ENCODE measurements at places on chromosomes 11 and 22.

- DNase-seq: no peak
Observed at GRCh38 chr11:133545199-133545803, 13.0 kb upstream of the OPCML start.

GRCh38 chr22:20128902-20129746 is 2.5 kb upstream of the ZDHHC8 start:
- no peak for DNase-seq

DNA sequence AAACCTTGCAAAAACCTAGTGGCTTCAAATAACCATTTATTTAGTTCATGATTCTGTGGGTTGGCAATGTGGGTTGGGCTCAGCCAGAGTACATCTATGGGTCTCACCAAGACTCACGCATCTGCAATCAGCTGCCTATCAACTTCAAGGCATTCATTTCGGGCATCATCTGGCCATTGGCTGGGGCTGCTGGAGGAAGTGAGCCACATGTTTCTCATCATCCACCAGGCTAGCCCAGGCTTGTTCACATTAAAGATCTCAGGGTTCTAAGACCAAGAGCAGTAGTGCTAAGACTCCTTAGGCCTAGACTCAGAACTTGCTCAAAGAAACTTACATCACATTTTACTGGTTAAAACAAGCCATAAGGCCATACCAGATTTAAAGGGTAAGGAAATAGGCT is 478.9 kb upstream of the ARHGAP42 start:
- DNase-seq: no peak

DNA sequence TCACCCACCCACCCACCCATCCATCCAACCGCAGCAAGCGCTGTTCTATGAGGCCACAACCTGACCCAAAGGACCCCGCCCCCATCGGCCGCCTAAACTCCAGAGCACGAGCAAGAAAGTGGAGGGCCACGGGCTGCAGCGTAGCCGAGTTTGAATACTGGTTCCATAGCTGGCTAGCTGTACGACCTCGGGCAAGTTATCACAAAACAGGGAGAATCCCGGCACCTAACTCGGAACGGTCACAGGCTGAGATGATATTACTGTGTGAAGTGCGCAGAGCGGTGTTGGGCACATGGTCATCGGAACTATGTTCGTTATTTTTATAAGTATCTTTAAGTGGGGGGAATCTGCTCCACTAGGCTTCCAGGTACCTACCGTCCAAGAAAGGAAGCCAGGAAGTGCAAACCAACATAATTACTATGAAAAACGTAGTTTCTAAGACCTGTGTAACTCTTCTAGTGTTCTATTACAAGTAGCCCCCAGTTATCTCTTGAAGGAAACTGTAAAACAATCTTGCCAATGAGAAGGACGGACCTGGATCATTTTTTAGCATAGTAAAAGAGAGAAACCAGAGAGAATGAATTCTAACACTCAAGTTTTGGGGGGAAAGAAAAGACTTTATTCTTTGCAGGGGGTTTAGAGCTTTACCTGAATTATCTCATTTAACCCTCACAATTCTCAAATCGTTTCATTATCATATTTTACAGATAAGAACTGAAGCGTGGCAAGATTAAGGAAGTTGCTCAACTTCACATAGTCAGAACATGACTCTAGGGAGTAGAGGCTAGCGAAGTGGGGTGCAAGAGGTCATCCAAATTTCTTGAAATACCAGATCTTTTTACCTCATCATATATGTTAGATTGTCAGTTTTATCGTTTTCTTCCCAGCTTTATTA is 663 bp upstream of the BUD13 start:
- no peak for DNase-seq

DNA sequence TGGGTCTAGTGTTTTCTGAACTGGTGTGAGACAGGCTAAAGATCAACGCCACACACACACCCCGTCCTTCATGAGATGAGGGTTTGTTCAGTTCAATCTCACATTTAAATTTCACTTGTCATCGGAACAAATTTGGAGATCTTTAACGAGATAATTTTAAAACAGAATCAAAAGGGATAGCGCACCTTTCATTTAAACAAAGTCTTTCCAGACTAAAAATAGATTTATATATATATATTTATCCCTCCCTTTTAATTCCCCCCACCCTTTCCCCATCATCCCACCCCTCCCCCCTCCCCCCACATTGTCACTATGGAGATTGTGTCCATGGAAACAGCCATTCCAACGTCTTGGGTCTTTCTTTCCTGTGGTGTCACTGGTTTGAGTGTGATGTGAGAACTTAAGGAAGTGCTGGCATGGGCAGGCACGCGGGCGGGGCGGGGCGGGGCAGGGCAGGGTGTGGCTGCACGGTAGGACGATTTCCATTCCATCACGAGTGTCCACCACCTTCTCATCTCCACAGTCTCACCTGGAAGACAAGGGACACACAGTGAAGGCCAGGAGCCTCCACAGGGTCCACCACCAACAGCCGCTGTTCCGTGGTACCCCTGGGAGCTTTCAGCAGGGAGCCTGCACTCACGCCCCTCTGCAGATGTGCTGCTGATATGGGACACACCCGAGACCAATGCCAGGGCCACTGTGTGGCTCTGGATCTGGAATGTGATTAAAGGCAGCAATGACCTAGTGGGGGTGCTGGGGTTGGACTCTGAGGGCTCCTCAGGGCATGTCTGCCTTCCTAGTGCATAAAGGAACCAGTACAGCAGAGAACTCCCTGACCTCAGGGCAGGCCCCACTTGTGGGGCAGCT is 30.5 kb upstream of the CYP2D6 start:
- DNase-seq: no peak

DNA sequence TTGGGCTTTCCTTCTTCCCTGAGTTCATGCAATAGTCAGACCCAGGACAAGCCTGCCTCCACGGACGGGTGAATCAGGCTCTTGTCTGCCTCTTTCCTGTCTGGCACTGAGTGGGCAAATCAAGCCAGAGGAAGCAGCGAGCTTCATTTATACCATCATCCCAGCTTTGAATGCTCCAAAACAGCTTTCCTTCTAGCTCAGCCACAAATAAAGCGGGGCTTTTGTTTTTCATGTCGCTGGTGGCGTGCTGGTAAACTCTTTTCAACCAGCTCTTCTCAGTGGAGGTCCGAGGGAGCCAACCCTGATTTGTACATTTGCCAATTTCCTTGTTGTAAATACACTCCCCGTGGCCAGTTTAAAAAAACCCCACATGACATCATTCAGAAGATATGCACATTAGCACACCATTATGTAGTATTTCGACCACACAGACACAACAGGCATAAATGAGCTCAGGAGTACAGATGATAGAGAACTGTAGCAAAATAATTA is 8.6 kb downstream of the C11orf91 start:
- DNase-seq: peak; percentile 98

GRCh38 chr11:35391922-35392688 is 27.3 kb downstream of the SLC1A2 start:
- DNase-seq: no peak

GRCh38 chr22:24471570-24471969 is 23.6 kb upstream of the UPB1 start:
- no peak for DNase-seq

- no peak for DNase-seq
Observed at GRCh38 chr11:45794169-45794568, 10.8 kb upstream of the SLC35C1 start.

GRCh38 chr11:9462172-9462799 is 1.5 kb downstream of the ZNF143 start:
- DNase-seq: peak; percentile 15

- no peak for DNase-seq
Observed at GRCh38 chr11:85517272-85517671, 109.9 kb downstream of the DLG2 start.

DNA sequence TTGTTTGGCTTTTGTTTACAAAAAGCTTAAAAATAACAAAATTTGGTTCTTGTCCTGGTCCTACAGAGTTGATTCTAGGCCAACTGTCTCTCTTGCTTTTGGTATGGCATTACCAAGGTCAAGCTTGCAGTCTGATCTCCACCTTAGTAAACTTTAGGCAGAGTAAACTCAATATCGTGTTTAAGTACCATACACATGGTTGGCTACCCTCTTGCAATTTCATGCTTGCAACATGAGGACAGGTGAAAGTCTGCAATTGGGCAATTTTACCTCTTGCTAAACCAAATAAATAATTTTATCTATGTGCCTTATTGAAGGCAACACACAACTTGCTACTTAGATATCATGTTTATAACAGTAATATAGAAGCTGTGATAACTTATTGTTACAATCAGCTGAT is 125.1 kb downstream of the ARHGAP20 start:
- no peak for DNase-seq

DNA sequence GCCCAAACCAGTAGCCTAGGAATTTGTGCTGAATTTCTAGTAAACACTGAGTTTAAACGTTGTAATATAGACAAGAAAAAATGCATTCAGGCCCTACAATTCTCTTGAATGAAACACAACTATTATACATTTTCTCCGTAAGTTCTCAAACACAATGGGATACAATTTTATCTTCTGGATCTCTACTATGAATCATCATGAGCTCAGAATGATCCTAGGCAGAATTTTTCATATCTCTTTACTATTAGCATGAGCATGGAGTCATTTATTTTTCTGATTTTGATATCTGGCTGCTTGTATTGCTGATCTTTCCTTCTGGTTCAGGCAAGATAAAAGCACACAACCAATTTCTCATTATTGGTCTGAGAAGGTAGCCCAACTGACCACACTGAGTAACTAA is 1123.4 kb upstream of the RAG2 start:
- DNase-seq: no peak

DNA sequence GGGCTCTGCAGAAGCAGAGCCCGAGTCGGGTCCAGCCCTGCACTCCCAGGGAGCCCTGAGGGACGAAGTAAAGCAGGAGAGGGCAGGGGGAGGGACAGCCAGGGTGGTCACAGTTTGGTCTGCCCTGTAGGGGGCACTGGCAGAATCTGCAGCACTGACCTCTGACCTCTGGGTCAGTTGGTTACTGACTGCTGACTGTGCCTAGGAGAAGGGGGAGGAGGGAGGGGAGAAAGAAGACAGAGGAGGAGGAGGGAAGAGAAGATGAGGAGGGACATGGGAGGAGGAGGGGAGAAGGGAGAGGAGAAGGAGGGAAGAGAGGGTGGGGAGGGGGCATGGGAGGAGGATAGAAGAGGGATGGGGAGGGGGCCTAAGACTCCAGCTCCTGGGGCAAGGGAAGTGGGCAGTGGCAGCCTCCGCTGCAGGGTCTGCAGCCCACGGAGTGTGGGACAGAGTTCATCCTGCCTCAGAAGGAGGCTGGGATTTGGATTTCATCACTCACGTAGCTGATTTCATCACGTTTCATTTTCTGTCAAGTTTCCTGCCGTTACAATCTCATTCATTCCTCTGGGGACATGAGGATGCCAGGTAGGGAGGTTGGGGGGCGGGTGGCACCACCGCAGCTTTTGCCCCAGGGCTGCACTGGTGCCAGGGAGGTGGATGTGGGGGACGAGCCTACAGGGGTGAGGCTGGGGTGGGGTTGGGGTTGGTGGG is 55.2 kb downstream of the FLRT1 start:
- peak; percentile 33 for DNase-seq

DNA sequence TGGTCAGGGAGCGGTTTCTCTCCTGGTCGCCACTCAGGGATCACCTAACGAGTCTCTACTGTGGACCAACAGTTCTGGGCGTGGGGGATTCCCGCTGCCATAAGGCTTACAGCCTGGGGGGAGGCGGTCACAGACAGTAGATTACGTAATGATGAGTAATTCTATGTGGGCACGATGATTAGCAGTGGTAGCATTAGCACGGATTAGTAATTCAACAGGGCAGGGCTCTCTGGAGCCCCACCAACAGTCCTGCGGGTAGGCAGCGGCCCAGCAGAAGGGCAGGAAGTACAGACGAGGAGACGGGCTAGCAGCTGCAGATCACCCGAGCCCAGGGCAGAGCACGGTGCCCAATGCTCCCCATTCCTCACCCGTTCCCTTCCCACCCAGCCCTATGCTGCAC is 3.6 kb downstream of the SHISAL1 start:
- peak; percentile 82 for DNase-seq

- no peak for DNase-seq
Observed at GRCh38 chr11:39102236-39102635, 2357.2 kb downstream of the LRRC4C start.

GRCh38 chr11:117303101-117303500 is 12.0 kb downstream of the BACE1-AS start:
- no peak for DNase-seq

- DNase-seq: peak; percentile 28
Observed at GRCh38 chr11:99739464-99740089, 718.8 kb downstream of the CNTN5 start.

GRCh38 chr11:71490044-71490730 is 36.9 kb upstream of the KRTAP5-7 start:
- DNase-seq: no peak

- DNase-seq: no peak
Observed at GRCh38 chr22:24429411-24430365, 2.3 kb downstream of the ADORA2A start.

- no peak for DNase-seq
Observed at GRCh38 chr22:20432244-20432686, 5.4 kb downstream of the SCARF2 start.

- DNase-seq: no peak
Observed at GRCh38 chr22:48310740-48311139, 1516.9 kb downstream of the BRD1 start.

DNA sequence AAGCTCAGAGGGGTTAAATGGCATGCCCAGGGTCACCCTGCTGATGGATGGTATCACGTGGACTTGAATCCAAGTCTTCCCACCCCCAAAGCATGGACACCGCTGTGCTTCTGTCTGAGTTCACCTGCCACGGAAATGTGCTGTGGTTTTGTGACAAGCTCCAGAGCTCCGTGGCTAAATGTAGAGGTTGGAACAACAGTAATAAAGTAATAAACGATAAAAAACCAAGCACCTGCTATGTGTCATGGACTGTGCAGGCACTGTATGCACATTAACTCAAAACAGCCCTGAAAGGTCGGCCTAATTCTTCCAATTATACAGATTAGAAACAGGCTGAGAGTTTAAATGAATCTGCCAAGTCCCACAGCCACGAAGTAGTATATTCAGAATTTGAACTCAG is 182.1 kb upstream of the NAV2 start:
- DNase-seq: no peak

DNA sequence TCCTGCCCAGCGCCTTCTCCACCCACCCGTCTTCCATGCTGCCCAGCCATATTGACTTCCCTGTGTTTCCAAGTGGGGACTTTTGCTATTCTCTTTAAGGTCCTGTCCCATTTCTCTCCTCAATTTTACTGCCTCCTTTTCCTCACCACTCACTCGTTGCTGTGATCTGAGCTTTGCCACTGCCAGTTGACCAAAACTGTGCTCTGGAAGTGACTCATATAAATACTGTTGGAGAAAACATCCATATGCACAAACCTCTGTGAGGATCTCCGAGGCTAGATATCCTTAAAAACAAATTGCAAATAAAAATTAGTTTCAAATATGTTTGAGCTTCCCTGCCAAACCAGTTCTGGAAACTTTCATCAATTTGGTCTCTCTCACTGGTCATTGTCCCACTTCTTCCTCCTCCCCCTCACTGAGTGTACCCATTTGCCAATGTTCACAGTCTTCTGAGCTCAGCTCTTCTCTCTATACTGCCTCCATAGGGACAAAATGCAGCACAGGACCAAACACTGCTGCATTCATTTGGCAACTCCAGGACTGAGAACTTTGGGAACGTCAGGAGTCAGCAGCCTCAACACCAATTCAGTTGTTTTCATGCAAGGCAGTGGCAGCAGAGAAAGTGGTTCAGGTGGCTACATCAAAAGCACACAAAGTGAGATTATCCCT is 34.0 kb upstream of the MMP13 start:
- no peak for DNase-seq
